ENCODE measurements at places on chromosomes 3 and 15.

GRCh38 chr3:53493963-53494791 lies at the start of gene CACNA1D:
CACNA1D (plus strand) TSS chr3:53494611; CDS start chr3:53495167, 556 bp downstream.
- DNase-seq, result no peak

- no peak for DNase-seq
Observed at GRCh38 chr3:53182764-53183355, 21.9 kb downstream of the PRKCD start.

DNA sequence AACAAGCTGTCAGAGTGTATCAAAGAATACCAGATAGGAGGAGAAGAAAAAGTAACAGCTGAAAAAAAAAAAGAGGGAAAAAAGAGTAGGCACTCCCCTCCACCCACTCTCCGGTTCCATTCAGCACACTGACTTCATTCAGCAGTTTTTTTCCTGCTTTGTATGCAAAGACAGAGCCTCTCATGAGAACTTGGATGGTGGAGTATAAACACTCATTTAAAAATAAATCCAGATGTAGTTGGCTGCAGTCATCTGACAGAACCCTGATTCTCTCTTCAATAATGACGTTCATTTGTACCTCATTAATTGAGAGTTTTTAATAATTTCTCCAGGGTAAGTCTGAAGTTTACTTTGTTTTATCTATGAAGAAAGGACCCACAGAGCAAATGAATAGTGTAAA lies 81.0 kb downstream of the TMEM108 start:
- no peak for DNase-seq

- no peak for DNase-seq
Observed at GRCh38 chr3:114756506-114757279, 390.4 kb downstream of the ZBTB20 start.

DNA sequence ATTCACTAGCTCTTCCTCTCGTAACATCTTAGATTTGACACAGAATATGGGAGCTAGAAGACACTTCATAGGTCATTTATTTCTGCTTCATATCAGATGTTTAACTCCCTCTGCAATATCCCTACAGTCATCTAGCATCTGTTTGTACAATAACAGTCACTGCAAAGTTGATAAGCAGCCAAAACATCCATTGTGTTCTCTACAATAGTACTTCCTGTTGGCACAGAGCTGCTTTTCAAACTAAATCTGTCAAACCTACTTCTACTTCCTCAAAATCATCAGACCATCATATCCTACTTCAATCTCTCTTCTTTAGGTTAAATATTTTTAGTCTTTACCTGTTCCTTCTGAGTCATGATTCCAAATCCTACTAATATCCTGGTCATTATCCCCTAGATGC lies 233.2 kb downstream of the FGF12 start:
- DNase-seq, result no peak

Measured in inflammatory macrophage treated with lipopolysaccharide for 1 hour (primary cell).